ENCODE measurements at places on chromosomes 12 and 14. TPM values are rescaled to one million over a fixed set of nuclear protein-coding genes. Genes with fewer than 3 reads are reported as not detected.

DNA sequence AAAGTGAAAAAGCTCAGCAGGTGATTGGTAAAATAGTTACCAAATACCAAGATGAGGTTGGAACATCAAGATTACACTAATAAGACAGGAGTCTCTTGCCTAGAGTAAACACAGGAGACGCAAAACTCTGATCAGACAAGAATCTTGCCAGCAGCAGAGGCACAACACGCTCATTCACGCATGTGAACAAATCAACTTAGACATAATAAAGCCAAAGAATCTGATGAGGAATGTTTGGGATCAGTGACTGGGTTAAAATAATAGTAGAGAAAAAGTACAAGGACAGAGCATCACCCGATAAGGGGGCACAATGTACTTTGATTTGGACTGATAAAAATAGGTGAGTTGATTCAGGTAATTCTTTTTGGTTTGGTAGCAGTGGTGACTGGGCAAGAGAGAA is 159.5 kb upstream of the GRIP1 start:
- H3K27me3 ChIP-seq: no peaks in the 10 kb centered on the region
- no peak for DNase-seq
- no peaks in the 10 kb centered on the region for H3K4me1 ChIP-seq
- H3K4me3 ChIP-seq: no peak overlapping the region

Gene TBX5
- polyA plus RNA-seq: not detected

Gene CCDC197
- polyA plus RNA-seq: not detected

Gene SERPINA12
- polyA plus RNA-seq: not detected

DNA sequence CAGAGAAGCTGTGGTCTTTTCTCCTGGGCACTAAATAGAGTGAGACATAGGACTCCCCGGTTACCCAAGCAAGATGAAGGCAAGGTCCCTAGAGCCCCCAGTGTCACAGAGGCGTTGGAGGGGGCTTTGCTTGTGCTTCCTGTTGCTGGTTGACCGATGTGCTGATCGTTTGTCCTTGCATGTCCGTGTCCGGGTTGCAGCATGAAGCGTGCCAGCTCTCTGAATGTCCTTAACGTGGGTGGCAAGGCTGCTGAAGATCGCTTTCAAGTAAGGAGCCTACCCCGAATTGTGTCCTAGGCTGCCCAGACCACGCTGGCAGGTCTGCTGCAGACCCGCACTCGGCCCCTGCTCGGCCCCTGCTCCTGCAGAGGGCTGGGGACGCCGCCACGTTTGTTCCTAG is 23.1 kb downstream of the XRCC3 start:
- H3K4me3 ChIP-seq: no peak overlapping the region
- DNase-seq: no peak
- peaks cover 28% of the 10 kb centered on the region for H3K36me3 ChIP-seq
- H3K4me1 ChIP-seq: peaks cover 49% of the 10 kb centered on the region

- no peak for DNase-seq
- H3K4me3 ChIP-seq: no peak overlapping the region
Observed at GRCh38 chr12:22088886-22089285, 42.9 kb downstream of the CMAS start.

DNA sequence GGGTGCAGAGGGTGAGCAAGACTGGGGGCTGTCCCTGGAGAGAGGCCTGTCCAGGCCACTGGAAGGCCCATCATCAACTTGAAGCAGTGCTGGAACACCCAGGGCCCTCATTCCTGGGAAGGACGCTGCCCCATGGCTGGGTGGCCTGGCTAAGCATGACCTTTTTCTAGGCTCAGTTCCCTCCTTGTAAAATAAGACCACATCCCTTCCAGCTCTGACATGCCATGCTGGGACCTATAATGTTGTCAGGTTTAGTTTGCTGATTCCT is 62.8 kb downstream of the SYNE3 start:
- peaks cover 26% of the 10 kb centered on the region for H3K4me1 ChIP-seq
- H3K27me3 ChIP-seq: no peaks in the 10 kb centered on the region
- no peak for DNase-seq
- no peak overlapping the region for H3K27ac ChIP-seq
- H3K36me3 ChIP-seq: peaks cover 5% of the 10 kb centered on the region

DNA sequence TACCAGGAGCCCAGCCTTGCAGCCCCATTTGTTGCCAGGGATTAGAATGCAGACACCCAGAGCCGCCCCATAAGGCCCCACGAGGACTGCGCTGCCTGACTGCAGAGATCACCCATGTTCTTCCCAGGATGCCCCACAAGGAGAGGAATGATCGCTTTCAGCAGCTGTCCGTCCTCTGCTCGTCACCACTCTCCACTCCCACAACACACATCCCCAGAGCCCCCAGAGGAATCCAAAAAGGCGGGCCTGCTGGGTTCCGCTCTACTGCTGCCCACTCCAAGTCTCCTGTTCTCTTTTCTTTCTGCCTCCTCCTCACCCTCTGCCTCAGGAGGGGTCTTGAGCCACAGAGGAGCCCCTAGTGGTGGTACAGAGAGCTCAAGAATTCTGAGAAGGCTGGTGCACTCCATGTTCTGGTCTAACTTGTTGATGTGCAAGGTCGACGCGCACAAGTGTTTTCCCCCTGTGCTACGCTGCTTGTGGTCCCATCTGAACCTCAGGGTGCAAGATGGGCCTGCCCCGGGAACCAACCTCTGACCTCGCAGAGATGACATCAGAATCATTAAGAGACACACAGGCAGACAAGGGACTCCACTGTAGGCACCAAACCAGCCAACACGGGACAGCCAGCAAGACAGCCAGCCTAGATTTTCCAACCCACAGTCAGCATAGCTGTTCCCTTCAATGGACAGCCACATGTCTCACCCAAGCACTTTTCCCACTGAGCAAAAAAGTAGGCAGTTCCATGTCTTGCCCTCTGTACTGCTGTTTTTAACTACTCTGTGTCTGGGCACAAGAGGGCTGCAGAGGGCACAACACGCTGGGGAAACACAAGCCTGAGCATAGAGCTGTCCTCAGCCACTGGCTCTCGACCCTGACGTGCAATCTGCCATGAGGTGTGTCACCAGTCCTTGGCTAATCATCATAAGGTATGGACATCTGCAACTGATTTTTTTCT is 29.9 kb downstream of the PXN start:
- peaks cover 14% of the 10 kb centered on the region for H3K27me3 ChIP-seq
- H3K36me3 ChIP-seq: no peaks in the 10 kb centered on the region
- H3K4me3 ChIP-seq: no peak overlapping the region
- DNase-seq: no peak
